Retinal pigment epithelial cell (primary cell): ENCODE measurements at places on chromosomes 2 and 18.

DNA sequence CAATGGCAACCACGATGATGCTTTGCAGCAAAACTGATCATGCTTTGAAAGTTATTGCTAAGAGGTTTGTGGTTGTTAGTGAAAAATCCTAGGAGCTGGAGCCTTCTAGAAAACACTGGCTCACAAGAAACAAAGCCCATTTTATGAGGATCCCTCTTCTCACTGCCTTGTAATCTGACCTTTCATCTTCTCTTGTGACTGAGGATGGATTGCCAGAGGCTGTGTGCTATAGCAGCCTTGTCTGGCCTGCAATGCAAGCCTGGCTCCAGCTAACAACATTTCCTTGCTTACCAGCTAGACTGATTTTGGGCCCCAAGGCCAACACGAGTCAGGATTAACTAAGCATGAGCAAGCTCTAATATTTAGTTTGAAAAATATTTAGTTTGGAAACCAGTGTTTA is 13.1 kb downstream of the PIEZO2 start:
- no peak for DNase-seq

- no peak for DNase-seq
Measured at GRCh38 chr18:57057890-57058289, 89.0 kb upstream of the BOD1L2 start.

DNA sequence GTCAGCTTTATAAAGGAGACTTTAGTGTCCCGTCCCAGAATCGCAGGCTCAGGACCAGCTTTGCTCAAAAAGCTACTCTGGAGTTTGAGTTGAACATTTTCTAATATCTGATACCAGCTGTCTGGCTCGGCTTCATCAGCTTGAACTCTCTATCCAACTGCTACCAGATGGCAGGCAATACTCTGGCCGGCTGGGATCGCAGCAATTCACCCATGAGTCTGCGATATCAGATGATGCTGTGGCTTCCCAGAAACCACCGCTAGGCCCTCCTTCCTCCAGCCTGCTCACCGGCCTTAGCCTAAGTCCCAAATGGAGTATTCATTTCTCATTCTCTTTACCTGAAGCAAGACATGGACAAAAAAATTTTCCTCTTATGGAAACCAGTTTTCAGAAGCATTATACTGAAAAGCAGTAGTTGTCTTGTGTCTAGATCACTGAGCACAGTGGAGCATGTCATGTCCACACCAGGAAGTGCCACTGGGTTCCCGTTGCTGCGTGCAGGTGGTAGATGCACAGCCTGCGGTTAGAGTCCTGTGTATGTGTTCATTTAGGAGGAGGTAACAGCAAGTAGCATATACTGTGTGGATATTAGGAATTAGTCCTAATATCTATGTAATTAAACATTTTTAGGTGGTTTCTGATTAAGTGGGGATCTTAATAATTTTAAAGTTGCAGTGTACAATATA is 162.0 kb upstream of the SOX11 start:
- no peak for DNase-seq

DNA sequence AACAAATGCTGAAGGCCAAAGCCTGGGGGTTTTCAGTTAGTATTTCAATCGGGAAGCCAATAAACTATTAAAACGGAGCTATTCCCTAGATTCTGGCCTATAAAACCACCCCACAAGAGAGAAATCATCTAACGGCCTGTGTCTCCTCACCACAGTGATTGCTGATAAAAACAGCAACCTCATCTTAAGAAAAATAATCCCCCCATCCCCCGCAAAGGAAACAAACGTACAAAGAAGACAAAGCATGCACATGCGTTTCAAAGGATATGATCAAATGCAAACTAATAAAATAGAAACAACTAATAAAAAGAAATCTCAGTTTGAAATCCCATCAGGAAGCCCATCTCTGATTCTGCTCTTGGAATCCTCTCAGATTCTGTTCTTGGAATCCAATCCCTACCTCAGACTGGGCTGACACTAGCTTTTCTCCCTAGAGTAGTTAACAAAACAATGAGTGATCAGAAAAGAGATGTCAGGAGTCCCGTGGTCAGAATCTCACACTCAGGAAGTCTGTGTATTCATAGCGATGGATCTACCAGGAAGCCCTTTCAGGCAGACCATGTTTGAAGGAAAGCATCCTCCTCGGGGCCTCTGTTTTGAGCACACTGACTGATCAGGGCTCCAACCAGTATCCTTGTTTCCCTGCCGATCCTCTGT is 150.7 kb downstream of the THADA start:
- no peak for DNase-seq

DNA sequence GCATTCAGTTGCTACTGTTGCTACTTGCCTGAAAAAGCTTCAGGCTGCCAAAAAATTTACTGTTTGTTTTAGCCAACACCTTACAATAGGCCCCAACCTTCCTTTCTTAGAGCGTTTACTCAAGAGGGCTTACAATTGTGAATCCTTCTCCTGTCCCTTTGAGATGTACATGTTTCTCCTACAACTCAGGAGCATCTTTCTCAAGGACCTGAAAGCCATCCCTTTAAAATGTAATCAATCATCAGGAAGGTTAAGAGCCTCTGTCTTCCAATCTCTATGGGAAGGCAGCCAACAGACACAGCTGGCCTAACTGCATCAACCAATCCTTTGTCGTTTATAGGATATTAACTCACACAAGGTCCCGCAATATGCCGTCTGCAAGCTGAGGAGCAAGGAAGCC is 3.4 kb upstream of the IER3IP1 start:
- DNase-seq, result no peak

DNA sequence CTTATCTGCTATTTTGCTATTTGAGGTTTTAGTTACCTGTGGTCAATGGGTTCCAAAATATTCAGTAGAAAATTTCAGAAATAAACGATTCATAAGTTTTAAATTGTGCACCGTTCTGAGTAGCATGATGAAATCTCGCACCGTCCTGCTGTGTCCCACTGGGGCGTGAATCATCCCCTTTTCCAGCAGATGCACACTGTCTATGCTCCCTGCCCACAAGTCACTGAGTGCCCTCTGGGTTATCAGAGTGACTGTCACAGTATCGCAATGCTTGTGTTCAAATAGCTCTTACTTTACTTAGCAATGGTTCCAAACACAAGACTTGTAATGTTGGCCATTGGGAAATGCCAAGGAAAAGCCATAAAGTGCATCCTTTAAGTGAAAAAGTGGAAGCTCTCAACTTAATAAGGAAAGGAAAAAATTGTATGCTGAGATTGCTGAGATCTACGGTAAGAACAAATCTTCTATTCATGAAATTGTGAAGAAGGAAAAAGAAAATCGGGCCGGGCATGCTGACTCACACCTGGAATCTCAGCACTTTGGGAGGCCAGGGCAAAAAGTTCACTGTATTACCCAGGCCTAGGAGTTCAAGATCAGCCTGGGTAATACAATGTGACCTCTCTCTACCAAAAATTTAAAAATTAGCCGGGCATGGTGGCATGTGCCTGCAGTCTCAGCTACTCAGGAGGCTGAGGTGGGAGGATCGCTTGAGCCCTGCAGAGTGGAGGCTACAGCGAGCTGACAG is 13.3 kb downstream of the COL4A3 start:
- no peak for DNase-seq

DNA sequence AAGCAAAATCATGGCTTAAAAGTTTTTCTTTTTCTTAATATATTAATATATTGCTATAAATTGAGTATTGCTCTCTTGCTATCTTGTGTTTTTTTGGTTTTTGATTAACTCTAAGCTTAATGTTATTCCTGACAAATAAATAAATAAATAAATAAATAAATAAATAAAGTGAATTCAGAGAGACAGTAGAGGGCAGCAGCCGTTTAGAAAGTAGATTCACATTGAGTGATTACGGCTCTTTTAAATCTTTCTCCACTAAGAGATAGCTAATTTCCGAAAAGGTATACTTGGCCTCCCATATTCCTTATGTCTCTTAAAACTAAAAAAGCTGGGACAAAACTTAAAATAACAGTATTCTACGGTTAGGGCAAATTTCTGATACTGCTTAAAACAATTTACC is 34.3 kb downstream of the MSH2 start:
- no peak for DNase-seq

DNA sequence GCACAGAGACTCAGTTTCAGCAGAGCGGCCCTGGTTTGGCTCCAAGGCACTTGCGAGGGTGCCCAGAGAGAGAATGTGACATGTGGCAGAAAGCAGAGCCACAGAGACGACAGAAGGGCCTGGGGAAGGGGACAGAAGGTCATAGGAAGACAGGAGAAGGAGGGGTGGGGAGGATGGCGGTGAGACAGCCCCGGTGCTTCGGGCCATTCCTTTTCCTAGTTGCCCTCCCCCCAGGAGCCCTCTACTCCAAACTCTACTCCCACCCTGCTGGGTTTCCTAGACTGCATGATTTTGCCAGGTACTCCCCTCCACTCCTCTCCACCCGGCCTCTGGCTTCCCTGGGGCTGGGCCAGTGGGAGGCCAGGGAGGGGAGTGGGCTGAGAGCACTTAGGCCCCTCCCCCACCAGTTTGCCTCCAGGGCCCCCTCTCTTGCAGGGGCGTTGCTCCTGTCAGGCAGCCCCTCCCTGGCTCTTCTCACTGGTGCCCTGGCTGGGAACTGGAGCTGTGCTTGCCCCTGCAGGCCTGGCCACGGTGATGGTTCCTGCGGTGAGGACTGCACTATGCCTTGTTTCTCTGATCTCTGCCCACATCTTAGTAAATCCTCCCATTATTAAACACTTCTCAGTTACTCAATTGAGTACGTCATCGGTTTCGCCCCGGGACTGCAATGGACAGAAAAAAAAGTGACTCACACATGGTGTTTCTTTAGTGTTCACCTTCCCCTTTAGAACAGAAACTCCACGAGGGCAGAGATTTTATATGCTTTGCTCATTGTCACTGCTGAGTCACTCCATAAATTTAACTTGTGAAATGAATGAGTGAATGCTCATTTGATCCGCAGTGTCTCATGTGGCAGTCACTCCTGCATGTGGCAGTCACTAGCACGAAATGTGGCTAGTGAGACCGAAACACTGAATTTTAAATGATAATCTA is 58.7 kb upstream of the SP3 start:
- peak; percentile 86 for DNase-seq

DNA sequence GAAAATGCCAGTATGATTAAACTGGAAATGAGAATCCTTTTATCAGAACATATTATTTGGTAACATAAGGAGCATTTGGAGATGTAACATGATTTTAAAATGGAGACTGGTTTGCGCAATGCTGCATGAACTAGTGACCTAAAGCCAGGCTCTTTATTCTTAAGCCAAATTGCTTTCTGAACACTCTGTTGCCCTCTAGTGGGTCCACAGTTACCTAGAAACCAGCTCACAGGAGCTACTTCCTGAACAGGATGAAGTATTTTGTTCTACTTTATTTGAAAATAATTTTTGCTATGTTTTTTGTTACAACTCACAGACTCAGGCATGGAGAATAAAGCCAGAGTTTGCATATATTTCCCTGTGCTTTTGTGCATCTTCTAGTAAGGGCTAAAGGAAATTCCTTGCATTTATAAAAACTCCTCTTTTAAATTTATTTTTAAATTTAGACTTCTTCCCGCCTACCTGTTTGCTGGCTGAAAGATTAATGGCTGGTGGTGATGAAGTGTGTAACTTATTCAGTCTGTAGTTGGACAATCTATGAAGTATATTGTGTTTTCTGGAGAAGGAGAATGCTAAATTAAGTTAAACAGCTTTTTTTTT is 146.7 kb downstream of the PARD3B start:
- DNase-seq, result peak; percentile 79

DNA sequence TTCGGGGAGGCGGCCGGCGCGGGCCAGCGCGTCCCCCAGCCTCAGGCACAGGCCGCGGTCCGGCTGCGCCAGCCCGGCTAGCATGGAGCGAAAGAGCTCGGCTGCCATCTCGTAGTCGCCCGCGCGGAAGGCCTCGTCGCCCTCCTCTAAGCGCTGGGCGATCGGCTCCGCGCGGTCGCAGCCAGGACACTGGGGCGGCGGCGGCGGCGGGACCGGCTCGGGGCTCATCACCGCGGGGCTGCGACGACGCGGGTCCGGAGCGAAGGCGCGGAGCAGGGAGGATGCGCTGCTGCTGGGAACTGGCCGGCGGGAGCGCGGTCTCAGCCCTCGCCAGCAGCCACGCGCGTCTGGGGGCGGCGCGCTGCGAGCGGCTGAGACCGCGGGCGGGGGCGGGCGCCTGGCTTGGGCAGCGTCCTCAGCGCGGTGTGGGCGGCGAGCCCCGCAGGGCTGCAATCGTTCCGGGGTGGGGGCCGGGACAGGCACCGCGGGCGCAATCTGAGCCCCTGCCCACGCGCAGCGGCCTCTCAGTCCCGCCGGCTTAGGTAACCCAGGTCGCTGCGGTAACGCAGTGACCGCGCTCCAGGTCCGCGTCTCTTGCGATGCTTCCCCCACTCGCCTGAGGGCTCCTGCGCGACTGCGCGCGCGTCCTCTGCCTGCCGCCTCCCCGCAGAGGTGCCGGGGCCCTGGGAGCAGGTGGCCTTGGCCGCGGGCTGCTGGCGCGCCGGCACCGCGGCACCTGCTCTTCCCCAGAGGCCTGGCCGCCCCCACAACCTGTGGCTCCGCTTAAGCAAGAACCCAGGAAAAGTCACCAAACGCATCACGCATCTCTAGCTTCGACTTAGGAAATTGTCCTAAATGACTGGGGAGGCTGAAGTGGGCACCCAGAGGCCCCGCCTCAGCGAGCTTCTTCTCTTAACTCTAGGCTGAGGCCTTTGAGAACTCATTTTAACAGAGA is at the start of gene LONRF2:
LONRF2 (minus strand) TSS at position 636 of the 955 bp plus-strand sequence; CDS start at position 228, 408 bp downstream.
- no peak for DNase-seq

- DNase-seq, result no peak
Measured at GRCh38 chr2:2699121-2699505, 368.0 kb upstream of the MYT1L start.

- DNase-seq, result no peak
Measured at GRCh38 chr2:190911813-190912212, 31.2 kb downstream of the GLS start.

GRCh38 chr18:3931542-3932112 is 481.7 kb downstream of the TGIF1 start:
- DNase-seq, result no peak
